ENCODE measurements at places on chromosomes 5 and 9. TPM values are rescaled to one million over a fixed set of nuclear protein-coding genes. Genes with fewer than 3 reads are reported as not detected.

DNA sequence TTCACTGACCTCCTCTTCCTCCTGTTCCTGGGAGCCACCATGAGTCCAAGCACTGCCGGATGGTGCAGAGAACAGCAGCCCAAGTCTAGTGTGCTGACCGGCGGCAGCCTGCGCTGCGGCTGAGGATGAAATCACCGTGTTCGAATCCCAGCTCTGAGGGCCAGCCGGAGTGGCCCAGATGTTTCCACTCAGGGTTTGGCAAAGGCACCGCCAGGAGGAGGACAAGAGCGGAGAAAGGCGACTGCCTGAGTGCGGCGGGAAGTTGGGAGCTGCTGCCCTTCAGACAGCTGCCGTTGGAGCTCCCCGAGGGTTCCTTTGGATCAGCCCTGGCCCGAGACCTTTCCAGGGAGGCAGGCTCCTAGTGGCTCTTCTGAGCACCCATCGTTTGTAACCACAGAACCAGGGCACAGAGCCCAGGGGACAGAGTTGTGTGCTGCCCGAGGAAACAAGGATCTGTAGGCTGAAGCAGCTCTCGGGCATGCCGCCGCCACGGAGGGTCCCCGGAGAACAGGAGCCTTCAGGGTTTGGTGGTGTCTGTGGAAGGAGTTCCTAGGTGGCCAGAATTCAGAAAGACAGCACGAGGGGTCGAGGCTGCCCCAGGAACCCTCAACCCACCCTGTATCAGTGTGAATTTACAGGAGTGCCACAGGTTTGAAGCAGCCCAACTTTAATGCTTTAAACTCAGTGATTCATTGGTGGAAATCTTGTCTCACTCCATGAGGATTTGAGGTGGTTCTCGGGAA lies 115.6 kb upstream of the COL5A1 start:
- no peak for DNase-seq

- no peak for DNase-seq
Observed at GRCh38 chr5:14906628-14907027, 35.0 kb upstream of the ANKH start.

GRCh38 chr5:56251440-56251839 lies 18.3 kb upstream of the ANKRD55 start:
- no peak for DNase-seq

GRCh38 chr5:159663986-159664385 lies 252.3 kb upstream of the ADRA1B start:
- DNase-seq = no peak

GRCh38 chr9:88808019-88808656 lies 183.1 kb upstream of the S1PR3 start:
- no peak for DNase-seq

- no peak for DNase-seq
Observed at GRCh38 chr9:137275203-137275587, 2.3 kb upstream of the TOR4A start.

DNA sequence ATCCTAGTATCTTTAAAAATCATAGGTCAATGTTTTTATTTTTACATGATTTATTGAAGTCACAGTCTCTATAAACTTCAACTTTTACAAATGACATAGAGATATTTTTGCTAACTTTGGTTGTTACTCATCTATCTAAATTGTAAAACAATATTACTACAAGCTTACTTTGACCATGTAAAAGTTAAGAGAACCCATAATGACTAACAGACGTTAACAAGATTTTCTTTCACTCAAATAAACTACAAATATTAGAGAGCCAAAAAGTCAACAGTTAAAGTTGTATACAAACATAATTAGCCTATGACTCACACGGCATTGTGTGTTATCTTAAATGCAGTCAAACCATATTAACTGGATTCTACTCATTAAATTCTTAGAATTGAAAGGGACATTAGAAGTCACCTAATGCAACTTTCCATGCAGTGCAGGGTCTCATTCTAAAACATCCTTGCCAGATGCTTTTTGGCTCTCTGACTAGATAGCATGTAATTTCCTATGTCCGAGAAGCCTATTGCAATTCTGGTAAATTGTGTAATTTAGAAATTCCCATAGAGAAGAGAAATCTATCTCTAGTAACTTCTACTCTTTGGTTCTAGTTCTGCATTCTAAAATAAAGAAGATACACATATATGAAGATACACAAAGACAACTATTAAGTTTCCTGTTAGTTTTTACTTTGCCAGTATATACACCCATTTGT lies 42.2 kb upstream of the UGT3A2 start:
- no peak for DNase-seq

GRCh38 chr9:127647451-127647850 lies 35.4 kb downstream of the STXBP1 start:
- no peak for DNase-seq

DNA sequence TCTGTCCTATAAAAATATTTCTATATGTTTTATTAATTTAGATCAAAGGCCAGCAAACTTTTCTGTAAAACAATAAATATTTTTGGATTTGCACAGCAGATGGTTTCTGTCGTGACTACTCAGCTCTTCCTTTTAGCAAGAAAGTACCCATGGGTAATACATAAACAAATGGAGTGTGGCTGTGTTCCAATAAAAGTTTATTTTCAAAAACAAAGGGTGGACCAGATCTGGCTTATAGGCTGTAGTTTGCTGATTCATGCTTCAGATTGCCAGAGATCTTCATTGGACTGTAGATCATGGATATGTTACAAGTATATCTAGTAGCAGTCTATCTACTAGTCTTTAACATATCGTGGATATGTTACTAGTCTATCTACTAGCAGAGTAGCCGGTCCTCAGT lies 590.5 kb downstream of the CSNK1G3 start:
- DNase-seq = no peak

DNA sequence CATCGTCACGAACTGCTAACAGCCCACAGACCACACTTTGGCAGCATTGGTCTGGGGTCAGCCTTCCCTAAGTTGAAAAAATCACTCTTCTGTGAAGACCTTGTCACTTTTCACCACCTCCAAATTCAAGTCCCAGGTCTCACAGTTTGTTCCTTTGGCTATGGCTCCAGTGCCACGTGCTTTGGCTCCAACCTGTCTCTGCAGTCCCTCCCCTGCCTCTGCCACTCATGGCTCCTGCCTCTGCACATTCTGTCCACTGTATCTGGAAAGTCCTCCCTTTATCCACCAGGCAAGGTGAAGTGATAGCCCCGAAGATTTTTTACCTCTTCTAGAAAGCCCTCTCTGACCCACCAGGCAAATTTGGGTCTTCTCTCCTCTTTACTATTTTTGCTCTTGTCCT lies 5.3 kb downstream of the CKMT2 start:
- no peak for DNase-seq

DNA sequence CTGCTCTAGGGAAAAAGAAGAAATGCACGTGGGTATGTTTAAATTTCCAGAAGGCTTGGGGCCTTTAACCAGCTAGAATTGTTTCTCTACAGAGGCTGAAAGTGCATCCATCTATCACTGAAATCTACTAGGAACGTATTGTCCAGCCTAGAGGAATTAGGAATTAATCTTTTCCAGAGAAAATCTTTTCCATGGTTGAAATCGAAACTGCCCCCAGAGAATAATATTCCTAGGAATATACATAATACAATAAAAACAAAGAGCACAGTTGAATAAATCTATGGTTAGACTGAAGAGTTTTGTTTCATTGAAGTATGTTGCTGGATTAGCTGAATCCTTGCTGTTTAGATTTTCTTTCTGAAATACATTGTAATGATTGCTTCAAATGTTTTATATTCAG lies 378.5 kb downstream of the PLK2 start:
- no peak for DNase-seq

DNA sequence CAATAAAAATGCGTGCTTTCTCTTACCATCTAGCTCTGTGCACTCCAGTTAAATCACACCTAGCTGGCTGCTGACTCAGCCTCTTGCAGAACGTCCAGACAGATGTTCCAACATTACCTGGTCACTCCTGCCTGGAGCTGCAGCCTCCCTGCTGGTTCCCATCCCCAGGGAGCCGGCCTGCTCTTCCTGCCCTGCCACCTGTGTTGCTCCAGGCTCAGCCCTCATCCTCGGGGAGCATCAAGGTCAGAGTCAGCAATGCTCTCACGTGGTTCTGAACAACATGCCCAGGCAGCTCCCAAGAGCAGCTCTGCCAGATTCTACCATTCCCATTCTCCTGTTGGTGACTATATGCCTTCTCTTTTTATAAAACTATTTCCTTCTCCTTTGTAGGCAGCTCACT lies 81.3 kb downstream of the GADD45G start:
- DNase-seq = peak; percentile 80

DNA sequence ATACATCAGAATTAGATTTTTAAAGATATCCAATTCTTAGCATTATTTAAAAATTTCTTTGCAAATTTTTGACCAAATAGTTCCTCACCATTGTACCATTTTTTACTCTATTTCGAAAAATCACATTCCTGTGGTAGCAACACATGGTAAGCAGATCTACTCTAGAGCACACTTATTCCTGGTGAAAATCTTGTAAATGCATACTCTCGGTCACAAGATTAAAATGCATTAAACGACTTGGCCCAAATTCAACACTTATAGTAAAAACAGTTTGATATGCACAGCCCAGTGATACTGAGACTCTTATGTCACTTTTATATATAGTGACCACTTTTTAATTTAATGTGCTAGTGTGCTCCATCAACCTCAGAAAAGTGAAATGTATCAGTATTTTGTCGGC lies 208.8 kb upstream of the TARS1 start:
- DNase-seq = no peak

- DNase-seq = no peak
Observed at GRCh38 chr5:57784121-57784520, 301.5 kb upstream of the ACTBL2 start.

- DNase-seq = no peak
Observed at GRCh38 chr5:108366500-108366899, 15.4 kb downstream of the FBXL17 start.

DNA sequence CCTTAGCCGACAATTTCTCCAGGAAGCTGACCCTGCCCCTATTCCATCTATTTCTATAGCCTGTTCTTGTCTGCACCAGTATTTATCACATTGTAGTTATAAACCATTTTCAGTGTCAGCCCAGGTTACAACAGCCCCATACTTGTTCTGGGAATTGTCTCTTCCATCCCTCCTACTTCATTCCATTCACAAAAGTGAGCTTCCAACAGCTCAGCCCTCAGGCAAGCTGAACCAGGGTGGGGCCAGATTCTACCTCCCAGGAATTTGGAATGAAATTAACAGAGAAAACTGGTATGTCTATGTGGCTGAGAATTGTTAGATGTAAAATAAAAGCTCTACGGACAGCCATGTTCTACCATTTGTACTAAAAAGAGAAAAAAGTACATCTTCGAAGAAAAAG lies 36.1 kb downstream of the STRBP start:
- no peak for DNase-seq

DNA sequence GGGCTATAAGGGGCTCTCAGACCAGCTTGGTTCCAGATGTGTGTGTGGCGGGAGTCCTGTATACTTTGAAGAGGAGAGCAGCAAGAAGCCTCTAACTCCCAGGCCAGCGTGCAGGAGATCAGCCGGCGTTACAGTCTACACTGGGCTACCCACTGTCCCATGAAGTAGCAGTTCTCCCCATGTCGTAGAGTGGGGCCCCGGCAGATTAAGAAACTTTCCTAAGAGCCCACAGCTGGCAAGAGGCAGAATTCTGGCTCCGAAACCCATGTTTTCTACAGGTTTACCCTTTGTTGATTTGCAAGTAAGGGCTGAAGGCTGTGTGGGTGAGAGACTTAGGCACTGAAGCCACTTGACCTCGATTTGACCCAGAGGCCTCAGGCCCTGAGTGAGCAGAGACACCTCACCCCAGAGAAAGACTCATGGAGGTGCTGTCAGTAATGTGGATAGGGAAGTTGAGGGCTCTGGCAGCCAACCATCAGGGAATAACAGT lies 881 bp upstream of the B4GALT1 start:
- DNase-seq = no peak

- no peak for DNase-seq
Observed at GRCh38 chr5:122921826-122922225, 76.4 kb downstream of the SNX24 start.

DNA sequence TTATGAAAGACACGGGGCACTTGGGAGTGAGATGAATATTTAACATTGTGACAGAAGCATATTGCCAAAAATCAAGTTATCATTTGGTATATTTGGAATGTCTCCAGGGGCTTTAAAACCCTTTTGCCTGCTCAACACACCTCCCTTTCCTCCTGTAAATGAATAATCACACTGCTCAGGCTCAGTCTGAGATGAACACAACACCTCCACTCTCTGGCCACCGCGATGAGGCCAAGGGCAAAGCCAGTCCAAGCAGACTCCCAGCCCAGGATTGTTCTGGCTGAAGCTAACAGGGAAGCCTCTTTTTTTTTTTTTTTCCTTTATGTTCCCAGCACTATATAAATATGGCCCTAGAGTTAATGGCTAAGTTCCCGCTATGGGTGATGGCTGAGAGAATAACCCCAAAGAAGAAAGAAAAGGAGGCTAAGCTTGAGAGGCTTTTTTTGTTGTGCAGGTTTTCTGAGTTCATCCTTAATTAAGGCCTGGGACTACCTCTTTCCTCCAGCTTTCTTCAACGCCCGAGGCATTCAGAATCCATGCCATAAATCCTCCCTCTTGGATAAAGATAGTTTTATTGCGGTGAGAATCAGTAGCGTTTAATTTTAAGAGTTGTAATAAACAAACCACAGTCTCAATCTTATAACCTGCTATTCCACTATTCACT lies 10.5 kb upstream of the ERAP1 start:
- DNase-seq = no peak

DNA sequence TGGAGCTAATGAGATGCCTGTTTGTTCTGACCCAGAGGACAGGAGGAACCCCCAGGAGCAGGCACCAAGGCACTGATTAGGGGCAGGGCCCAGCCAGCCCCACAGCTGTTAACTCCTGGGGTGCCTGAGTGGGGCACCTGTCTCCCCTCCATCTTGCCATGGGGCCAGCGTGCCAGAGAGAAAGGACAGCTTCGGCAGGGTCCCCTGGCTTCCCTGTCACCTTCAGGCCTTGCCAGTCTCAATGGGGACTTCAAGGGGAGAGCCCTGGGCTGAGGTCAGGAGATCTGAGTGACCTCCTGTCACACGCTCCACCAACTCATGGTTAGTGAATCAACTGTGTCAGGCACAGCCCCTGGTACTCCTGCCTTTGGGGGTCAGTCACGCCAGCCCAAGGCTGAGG lies 152.7 kb upstream of the MVB12B start:
- no peak for DNase-seq

- DNase-seq = no peak
Observed at GRCh38 chr5:149046196-149046829, 16.5 kb downstream of the SH3TC2 start.

- DNase-seq = peak; percentile 19
Observed at GRCh38 chr9:132557159-132557558, 25.2 kb upstream of the BARHL1 start.

The DPM2 gene
- 34.9 TPM for total RNA-seq

The SV2C gene
- 0.06 TPM for total RNA-seq

The NR3C1 gene
- total RNA-seq = 42.2 TPM

The SLC2A8 gene
- total RNA-seq = 5.5 TPM

The CCNJL gene
- total RNA-seq = 0.09 TPM

The TYRP1 gene
- total RNA-seq = not detected

The PCDHGB3 gene
- 2.3 TPM for total RNA-seq

The PCDHGA9 gene
- 2.6 TPM for total RNA-seq

The ANKDD1B gene
- 0.47 TPM for total RNA-seq

The MATR3 gene
- 101 TPM for total RNA-seq

The IL33 gene
- 5.7 TPM for total RNA-seq

The TERT gene
- total RNA-seq = 0.06 TPM

The TRAF1 gene
- total RNA-seq = 1.7 TPM
